ENCODE measurements at places on chromosomes 6 and 20.
A peak's percentile ranks its signal among the peaks of the same experiment; 100 is the strongest.

DNA sequence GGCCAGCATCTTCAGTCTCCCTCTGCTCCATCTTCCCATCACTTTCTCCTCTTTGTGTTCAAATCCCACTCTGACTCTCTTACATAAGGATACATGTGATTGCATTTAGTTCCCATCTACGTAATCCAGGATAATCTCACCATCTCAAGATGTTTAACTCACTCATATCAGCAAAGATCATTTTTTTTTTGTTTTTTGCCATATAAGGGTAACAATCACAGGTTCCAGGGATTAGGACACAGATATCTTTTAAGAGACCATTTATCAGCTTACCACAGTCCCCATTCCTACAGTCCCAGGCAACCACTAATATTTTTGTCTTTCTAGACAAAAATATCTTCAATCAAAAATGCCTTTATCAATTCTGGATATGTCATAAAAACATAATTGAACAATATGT is 3.2 kb upstream of the TREML2 start:
- DNase-seq, result no peak

DNA sequence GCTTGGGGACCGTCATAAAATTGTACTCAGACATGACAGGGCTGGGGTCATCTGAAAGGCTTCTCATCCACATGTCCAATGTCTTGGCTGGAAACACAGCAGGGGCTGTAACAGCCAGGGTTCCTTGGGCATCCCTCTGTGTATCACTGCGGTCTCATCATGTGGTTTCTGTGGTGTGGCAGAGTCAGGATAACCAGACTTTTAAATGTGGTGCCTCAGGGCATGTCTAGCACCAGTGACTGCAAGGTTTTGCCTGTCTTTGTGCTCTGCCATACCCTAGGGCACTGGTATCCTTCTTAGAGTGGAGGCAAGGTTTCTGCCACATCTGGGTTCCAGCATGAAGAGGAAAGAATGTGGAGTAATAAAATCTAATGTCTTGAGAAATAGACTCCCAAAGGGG is 124.2 kb downstream of the PLEKHG1 start:
- DNase-seq, result no peak

DNA sequence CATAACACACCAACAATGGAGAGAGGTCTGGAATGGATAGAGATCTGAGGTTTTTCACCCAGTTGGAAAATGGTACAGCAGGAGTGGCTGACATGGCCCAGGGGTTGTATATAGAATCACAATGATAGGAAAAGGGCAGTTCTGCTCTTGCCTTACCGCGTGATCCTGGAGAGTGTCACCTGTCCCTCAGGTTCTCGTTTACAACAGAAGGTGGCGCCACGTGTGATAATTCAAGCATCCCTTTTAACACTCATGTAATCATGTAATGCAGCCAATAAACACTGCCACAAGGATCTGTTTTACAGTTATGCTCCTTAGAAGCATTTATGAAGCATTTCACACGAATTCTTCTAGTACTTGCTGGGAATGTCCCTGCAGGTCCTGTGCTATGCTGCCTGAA is 12.9 kb upstream of the WFDC2 start:
- DNase-seq, result peak; percentile 56

DNA sequence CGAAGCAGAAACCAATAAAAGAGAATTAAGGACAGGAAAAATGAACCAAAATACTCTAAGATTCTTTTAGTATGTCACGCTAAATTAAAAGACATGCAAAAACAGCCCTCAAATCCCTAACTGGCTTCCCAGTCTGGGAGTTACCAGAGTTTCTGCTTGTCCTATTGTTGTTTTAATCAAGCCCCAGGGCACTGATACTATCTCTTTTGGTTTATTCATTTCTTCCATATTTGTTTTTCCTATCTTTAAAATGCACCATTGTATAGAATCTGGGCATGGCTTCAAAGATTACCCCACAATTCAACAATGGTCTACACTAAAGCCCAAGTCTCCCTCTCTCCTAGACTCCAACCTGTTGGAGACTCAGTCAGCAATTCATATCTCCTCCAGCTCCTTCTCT is 169.1 kb downstream of the MYLK4 start:
- no peak for DNase-seq

DNA sequence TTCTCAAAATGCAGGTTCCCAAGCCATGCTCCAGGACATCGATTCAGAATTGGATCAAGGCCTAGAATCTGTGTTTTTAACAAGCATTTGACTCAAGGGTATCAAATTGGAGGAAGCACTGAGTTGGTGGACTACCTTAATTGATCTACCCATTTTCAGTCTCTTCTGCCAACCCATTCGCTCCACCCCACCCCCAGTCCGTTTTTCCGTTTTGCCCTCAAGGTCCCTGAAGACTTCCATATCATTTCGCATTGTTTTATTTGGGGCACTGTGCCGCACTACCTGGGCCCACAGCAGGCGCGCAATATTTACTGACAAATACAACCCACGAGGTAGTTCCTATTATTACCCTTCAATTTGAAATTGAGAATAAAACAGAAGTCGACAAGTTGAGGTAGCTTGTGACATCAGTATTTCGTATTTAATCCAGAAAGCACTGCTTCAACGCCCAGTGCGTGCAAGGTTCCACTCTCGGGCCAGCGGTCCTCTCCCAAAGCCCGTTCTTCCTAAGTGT is 557 bp upstream of the DHX35 start:
- DNase-seq, result no peak

DNA sequence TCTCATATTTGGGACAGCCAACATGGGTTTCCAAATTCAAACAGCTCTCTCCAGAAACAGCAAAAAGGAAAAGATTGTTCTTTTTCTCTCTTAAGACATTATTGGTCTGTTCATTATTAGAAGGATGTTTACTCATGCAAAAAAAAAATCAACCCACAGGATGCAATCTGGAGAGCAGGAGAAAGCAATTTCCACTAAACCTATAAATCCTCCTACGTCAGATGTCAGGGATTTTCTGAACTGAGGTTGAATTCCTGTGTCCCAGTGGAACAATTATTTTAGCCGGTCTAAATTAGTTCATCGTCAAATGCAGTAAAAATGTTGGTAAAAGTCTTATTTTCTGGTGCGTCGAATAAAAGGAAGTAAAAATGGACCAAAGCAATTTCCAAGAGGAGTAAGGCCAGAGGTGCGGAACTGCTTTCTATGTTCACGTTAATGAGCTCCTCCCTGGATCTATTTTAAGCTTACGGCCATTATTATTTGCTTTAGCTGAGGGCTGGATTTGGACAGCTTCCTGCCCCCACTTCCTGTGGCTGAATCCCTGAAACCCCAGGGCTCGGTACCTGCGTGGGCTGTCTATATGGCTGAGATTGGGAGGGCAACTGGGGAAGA is at the start of gene GABRR1:
TSS of gene GABRR1 (minus strand) at position 60 of the 612 bp plus-strand sequence. CDS start at position 24, 36 bp downstream.
- no peak for DNase-seq

- no peak for DNase-seq
Measured at GRCh38 chr20:42366626-42367025, 748.4 kb upstream of the CHD6 start.

- DNase-seq, result no peak
Measured at GRCh38 chr20:23702021-23702420, 13.2 kb upstream of the CST4 start.

- peak; percentile 26 for DNase-seq
Measured at GRCh38 chr6:124881898-124882578, 80.2 kb upstream of the RNF217 start.

DNA sequence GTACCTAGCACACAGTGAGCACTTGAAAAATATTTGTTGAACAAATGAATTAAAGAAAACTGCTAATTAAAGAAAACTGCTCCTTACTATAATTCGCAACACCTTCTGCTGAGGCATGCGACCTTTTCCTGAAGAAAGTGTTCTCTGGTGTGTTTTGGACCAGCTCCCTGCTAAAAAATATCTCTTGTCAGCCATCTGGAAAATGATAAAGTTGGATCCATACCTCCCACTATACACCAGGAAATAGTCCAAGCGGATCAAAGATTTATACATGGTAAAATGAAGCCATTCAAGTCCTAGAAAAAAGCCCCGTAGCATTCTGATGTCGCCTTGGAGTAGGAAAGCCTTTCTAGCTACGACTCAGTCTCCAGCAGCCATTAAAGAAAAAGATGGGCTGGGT is 43.3 kb downstream of the OVOL2 start:
- no peak for DNase-seq

GRCh38 chr6:11976489-11976888 is 35.6 kb upstream of the HIVEP1 start:
- DNase-seq, result no peak

- DNase-seq, result no peak
Measured at GRCh38 chr6:125020385-125020784, 58.1 kb downstream of the RNF217 start.

DNA sequence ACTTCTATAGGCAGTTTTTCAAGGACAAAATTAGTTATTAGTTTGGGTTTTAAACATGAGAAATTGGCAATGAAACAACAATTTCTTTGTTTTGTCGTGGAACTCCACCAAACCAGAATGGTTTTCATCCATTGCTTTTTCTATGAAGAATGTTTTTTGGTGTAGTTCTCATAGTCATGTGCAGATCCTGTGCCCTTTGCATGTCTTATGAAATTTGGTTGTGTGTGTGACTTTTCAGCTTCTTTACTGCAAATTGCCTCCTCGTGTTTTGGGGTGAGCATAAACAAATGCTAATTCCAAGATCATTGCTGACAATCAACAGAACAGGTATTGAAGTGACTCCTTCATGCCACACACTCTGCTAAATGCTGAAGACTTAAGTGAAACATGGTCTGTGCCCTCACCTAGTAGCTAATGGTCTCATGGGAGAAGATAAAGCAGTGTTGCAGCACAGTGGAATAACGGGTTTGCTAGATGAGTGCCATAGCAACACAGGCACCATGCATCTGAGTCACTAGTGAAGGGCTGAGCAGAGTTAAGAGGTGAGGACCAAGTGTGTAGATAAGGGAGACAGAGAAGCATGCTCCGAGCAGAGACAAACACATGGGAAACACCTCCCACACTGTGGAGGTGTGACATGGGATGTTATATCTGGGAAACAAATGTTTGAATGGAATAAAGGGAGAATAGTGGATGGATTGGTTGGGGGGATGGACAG is 120.0 kb downstream of the SLC16A10 start:
- DNase-seq, result peak; percentile 39

GRCh38 chr20:58566981-58567380 is 51.8 kb upstream of the APCDD1L start:
- DNase-seq, result no peak

GRCh38 chr6:10896691-10897090 is 9.8 kb downstream of the SYCP2L start:
- DNase-seq, result no peak

DNA sequence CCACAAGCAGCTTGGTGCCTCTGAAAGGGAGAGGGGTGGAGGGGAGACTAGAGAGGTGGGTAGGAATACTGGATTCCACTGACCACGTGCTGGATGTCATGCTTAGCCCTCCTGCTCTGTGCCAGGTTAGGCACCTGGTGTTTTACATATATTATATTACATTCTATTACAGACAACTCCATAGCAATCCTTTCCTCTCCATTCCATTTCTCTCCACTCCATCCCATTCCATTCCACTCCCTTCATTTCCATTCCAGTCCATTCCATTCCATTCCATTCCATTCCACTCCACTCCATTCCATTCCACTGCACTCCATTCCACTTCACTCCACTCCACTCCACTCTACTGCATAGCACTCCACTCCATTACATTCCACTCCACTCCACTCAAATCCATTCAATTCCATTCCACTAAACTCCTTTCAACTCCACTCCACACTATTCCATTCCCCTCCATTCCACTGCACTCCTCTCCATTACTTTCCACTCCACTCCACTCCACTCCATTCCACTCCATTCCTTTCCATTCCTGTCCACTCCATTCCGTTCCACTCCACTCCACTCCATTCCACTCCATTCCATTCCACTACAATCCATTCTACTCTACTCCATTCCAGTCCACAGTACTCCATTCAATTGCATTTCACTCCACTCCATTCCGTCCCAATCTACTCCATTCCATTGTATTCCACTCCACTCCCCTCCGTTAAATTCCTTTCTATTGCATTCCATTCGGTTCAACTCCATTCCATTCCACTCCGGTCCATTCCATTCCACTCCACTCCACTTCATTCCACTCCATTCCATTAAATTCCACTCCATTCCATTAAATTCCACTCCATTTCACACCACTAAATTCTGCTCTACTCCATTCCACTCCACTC is 27.2 kb upstream of the DEFB125 start:
- DNase-seq, result no peak

DNA sequence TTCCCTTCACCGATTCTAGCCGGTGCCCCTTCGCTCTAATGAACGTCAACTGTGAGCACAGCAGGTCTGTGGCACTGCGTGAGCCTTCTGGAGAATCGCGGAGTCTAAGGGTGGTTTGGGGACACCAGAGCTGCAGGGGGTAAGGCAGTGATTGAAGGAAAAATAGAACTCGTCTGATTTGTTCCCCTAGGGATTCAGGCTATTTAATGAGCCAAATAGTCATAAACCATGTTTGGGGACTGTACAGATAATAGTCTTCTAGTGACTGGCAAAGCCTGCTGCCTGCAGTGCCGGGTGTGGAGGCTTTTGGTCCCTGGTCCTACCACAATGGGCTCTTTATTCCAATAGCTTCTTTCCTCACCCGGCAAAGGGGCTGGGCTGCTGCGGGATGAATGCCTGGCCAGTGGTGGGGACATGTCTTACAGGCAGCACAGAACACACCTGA is 11.1 kb upstream of the NTSR1 start:
- DNase-seq, result no peak

GRCh38 chr6:107635057-107635515 is 145.2 kb downstream of the SOBP start:
- no peak for DNase-seq

All from bronchial epithelial cell (primary cell).